Endodermal cell (in vitro differentiated cells): ENCODE measurements at places on chromosomes 4 and X.
A peak's percentile ranks its signal among the peaks of the same experiment; 100 is the strongest.

- peak; percentile 90 for DNase-seq
These were observed 50.5 kb upstream of the FAM47C start for GRCh38 chrX:36957425-36958328.

DNA sequence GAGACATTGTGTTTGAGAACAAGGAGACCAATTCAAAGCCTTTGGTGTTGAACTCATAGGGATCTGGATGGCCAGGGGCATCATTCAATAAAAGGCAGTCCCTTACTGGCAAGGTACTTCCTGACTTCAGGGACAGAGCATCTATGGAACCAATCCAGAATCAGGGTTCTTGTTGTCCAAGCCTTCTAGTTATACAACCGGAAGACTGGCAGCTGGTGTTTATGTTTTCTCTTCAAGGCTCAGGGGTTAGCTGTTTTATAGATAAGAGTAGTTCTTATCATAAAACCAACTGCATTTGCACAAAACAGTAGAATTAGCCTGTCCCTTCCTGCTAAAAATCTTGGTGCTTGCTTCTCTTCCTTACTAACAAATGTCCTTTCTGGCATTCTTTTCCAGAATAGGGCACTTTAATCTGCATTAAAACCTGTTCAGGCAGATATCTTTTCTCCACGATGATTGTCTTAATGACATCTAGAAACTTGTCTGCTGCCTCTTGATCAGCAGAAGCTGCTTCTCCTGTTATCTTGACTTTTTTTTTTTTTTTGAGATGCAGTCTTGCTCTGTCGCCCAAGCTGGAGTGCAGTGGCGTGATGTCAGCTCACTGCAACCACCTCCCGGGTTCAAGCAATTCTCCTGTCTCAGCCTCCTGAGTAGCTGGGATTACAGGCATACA, 38.4 kb upstream of the ARHGEF6 start:
- no peak for DNase-seq

DNA sequence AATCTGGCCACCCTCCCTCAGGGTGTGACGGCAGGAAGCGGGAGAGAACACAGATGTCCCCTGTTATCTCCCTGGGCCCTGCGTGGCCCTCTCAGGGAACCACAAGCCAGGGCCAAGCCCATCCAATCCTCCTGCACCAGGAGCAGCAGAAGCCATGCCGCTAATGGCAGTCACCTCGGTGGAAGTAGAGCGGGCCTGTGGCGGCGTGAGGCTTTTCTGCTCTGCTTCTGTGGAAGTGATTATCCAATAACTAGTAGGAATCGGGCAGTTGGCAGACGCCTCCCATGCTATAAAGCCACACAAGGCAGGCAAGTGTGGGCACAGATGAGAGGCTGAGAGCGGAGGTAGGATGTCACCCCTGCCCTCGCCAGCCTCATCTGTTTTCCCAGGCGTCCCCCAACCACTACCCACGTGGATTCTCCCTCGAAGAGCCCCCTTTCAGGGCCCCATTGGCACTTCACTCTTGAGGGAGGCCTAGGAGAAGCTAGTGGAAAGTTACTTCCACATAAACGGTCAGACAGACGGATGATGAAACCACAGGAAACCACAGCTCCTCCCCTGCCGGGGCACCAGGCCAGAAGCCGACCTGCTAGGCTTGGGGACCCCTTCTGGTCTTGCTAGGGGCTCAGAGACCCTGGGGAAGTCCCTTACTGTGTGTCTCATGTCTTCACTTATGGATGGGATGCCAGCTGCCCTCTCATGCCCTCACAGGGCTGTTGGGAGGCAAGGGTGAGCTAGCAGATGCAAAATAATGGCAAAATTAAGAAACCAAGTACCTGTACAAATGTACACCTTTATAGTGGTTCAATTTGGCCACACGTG, 18.8 kb upstream of the TMSB4X start:
- DNase-seq, result no peak

DNA sequence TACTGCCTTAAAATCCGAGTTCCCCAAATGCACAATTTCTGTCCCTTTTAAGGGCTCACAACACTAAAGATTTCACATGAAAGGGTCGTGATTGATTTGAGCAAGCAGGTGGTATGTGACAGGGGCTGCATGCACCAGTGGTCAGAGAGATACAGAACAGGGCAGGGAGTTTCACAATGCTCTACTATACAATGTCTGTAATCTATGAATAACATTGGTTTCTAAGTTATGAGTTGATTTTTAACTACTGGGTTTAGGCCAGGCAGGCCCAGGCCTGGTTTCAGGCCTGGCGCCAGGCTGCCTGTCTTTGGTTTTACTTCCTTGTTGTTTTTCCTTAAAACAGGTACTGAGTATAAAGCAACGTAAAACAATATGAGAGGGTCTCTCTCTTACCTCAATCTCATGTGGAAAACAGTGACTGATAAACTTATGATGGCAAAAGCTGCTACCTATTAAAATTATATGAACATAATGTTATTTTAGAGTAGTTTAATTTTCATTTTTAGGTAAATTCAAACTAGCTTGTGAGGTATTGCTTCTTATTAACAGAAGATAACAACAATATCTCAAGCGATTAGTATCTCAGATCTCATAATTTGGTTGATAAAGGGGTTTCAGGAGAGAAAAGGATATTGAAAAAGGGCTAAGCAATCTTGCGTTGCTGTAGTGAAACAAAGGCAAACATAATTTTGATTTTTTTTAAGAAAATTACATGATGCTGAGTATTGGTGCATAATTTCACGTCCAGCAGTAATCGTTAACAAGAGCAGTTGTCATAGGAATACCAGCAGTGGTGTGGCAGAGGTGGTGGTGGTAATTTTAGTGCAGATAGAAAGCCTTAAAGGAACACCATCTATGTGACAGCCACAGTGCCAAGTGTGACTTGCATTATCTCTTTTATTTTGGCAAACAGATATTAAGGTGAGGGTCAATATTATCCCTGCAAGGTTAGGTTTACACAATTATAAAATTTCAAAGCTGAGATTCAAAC, 944.4 kb upstream of the GRID2 start:
- DNase-seq, result no peak

GRCh38 chr4:16256343-16256742, 30.1 kb upstream of the TAPT1 start:
- DNase-seq, result no peak

GRCh38 chrX:36626898-36627297, 381.3 kb upstream of the FAM47C start:
- no peak for DNase-seq

GRCh38 chr4:118335324-118335723, 17.5 kb downstream of the PRSS12 start:
- DNase-seq, result no peak

DNA sequence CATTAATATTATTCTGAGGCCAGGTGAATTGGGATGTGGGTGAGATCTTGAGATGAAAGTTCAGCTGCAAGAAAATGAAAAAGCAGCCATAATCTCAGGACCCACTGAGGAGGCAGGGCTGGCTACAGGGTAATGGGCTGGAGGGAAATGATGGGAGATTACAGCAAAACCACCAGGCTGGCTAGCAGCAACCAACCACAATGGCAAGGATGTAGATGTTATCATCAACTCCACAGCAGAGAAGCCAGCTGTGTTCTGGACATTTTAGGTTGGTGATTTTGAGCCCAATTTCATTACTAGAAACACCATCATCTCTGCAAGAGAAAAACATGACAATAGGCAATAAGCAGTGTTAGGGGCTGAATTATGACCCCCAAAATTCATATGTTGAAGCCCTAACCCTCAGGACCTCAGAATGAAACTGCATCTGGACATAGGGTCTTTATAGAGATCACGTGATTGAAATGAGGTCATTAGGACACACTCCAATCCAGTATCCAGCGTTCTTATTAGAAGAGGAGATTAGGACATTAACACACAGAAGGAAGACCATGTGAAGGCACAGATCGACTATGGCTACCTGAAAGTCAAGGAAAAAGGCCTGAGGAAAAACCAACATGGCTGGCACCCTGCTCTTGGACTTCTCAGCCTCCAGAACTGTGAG, 139.8 kb upstream of the KIT start:
- DNase-seq, result no peak

DNA sequence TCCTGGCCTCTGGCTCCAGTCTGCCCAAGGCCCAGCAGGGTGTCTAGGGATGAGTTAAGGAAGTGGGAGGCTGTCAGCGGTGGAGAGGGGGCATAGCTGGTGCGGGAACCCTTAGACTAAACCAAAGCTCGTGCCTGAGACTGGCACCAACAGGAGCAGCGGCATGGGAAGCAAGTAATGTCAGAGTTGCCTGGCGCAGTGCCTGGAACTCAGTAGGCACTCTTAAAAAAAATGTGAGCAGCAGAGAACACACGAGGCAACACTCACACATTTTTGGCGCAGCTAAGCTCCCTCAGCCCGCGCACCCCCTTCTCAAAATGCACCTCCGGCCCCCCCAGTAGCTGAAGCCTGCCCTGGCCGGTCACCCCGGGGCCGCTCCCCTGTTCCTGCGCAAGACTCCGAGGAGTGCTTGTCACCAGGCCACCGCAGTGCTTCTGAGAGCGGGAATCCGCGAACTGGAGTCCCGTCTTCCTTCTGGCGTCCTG, 583 bp downstream of the GABRE start:
- DNase-seq, result no peak

- no peak for DNase-seq
These were observed 16.9 kb upstream of the HPRT1 start for GRCh38 chrX:134443020-134443419.

GRCh38 chr4:15955670-15956069, 7.3 kb downstream of the FGFBP2 start:
- DNase-seq, result no peak

DNA sequence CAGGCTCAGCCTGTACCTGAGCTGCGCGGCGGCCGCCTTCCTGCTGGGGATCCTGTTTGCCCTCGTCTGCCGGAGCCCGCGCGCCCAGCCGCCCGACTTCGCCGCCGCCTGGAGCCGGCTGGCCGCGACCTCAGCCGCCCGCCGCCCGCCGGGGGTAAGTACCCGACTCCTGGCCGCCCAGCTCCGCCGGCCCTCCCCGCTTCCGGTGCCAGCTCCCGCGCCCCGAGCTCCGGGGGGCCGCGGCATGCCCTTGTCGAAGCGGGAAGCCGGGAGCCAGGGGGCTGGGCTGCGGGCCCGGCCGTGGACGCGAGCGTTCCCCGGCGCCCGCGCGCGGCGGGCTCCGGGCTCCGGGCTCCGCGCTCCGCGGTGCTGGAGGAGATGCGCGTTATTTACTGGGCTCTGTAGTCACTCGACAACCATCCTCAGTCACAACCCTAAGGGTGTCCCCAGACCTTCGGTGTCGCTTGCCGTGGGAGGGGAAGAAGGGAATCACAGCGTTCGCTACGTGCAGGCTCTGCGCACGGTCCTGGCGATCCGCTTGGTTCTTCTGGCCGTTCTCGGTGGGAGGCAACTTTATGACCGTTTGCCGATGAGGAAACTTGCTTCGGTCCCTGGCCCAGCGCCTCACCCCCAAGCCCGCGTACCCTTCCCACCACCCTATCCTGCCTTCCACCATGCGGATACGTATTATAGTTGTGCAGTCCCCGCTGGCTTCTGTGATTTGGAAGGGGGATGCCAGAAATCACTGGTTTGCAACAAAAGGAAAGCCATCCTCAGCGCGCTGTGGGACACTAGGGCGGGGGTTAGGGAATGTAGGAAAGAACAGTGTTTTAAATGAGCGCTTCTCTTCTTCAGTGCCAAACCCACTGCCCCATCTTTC, 944 bp downstream of the SNX25 start:
- DNase-seq, result peak; percentile 80

- DNase-seq, result no peak
These were observed 8.7 kb upstream of the TECRL start for GRCh38 chr4:64417974-64418373.

GRCh38 chrX:154602766-154603437, 16.2 kb downstream of the CTAG1B start:
- DNase-seq, result no peak

DNA sequence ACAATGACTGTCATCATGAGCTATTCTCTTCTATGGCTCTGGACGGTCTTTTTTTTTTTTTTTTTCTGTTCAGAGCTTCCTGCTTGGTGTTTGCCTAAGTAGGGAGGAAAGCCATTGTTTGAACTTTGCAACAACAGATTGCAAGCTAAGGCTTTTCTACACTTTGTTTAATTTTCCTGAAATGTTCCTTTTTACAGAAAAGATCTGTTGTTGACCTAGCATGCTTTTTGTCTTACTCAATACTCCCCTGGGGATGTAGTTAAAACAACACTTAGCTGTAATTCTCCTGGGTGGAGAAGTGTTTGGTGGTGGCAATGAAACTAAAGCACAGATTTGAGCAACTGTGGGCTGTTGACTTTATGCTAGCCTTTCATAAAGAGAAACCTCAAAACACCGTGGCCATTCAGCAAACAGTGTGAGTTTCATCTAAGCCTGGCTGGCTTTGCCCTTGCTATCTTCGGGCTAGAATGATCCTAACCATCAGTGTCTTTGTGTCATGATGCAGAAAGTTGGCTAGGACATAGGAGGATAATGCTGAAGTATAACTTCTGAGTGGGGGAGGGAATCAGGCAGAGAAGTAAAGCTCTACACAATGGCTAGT, 110.5 kb downstream of the ANXA3 start:
- DNase-seq, result no peak

- DNase-seq, result no peak
These were observed 1822.2 kb downstream of the STIM2 start for GRCh38 chr4:28682847-28683246.

- DNase-seq, result no peak
These were observed 10.2 kb downstream of the TIGD2 start for GRCh38 chr4:89121387-89122068.

- DNase-seq, result peak; percentile 87
These were observed 810 bp downstream of the SPRY1 start for GRCh38 chr4:123397144-123398065.

GRCh38 chr4:102474736-102475504, 26.2 kb upstream of the NFKB1 start:
- no peak for DNase-seq

DNA sequence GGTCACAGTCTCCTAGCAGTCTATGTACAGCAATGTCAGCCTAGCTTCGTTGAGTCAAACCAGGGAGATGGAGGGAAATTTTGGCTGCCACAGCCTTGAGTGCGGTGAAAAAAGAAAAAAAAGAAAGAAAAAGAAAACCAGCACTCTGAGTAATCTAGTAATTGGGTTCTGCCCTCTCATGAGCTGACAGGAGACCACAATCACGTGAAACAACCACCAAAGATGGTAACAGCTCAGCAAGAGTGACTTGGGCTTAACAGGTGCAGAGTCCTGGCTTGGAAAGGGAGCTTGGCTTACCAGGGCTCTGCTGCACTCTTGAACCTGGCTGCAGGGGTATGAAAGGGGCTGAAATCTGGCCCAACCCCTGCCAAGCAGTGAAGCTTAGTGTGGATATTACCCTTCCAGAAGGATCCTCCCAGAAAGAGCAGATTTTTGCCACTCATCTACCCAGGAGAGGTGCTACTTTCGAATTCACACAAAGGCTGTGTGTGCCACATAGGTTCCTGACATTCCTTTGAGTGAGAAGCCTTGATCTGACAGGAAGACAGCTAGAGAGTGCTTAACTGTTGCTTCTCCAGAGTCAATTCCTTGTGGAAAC, 350.3 kb downstream of the PTTG2 start:
- DNase-seq, result peak; percentile 50
